ENCODE measurements at places on chromosomes 6 and 20.

GRCh38 chr20:58693226-58694006 lies 816 bp downstream of the NPEPL1 start:
- peak; percentile 29 for DNase-seq

GRCh38 chr6:44539701-44540355 lies 152.3 kb downstream of the CDC5L start:
- DNase-seq = no peak

DNA sequence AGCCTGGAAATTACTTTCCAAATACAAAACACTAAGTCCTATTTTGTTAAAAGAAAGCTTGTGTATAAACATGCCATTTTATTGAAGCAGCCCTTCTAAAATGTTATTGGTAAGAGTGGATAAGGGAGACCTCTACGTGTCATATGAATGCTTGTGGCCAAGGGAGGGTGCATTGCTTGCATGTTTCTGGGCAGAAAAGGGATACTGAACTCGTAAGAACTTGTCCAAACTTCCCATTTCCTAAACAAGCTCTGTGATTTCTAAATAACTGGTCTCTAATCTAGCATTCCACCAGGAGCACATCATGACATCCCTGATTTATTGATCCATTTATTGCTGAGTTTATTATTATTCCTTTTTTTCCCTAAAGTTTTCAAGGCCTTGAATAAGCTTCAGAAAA lies 474.1 kb downstream of the CD109 start:
- no peak for DNase-seq

- peak; percentile 38 for DNase-seq
Measured at GRCh38 chr6:15996030-15996429, 132.9 kb upstream of the MYLIP start.

DNA sequence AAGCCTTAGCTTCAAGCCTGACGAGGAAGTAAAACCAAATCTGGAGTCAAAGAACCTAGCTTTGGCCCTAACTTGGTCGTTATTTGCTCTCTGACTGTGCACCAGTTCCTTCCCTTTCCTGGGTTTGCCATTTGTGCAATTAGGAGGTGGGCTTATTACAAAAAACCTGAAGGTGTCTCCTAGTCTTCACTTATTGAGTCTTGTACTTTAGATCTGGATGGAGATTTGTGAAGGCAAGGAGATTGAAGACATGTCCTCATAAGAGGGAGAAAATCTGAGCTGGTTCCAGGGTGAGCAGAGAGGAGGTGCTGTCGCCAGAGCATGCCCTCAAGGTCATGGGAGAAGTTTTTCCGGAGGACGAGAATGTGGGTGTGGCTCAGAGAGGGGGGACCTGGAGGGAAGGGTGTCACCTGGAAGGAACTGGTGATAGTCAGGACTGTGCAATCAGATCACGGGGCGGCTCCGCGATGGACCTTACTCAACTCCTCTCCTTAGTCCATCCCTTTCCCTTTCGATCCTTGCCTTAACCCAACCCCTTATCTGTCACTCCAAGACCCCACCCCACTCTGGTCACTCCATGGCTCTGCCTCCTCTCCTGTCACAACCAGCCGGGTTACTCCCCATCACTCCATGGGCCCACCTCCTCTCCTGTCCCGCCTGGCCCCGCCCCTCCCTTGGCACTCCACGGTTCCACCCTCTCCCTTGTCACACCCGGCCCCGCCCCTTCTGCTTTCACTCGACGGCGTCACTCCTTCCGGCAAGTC lies 588 bp upstream of the ACSS2 start:
- peak; percentile 98 for DNase-seq
